PC-3 (cell line): ENCODE measurements at places on chromosomes 3 and 15.

DNA sequence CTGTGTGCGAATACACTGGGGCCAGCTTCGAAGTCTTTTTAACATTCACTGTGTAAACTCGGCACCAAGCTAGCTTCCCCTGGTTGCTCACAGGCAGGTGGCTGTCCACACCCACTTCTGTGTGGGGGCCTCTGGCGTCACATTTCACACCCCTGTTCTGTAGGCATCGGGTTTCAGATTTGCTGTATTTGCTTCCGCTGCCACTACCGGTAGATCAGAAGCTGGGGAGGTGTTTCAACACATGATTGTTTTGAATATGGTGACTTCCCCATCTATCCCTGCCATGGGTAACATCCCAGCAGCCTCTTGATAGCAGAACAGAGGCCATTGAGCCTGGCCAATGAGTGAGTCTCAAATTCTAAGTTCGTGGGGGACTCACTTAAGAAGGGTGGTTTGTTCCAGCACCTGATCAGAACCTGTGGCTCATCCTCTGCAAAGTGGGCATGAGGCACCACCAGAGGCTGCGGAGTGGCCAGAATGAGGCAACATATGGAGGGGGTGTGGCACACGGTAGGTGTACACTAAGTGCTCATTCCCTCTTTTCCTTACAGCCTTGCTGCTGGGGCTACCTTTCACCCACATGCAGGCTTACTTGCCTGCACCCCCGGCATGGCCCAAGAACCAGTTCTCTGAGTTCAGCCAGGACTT, 61.5 kb downstream of the IQSEC1 start:
- DNase-seq, result peak; percentile 12

GRCh38 chr15:42349186-42349585, 10.1 kb upstream of the CAPN3 start:
- DNase-seq, result no peak

DNA sequence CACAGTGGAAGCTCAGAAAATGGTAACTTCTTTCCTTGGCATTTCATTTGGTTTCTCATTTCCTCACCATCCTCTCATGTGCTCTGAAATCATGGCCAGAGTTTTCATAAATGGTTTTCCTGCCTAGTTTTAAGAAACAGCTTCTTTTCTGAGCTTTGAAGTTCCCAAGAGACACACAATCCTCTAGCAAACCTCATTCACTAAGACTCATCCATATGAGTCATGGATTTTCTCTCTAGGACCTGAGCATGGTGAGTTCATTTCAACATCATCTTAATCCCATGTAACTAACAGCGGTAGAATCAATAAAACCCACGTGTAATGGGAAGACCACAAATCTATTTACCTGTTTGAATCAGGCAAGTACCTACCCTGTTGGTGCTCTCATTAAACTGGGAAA, 274.5 kb upstream of the LRTM1 start:
- peak; percentile 55 for DNase-seq

DNA sequence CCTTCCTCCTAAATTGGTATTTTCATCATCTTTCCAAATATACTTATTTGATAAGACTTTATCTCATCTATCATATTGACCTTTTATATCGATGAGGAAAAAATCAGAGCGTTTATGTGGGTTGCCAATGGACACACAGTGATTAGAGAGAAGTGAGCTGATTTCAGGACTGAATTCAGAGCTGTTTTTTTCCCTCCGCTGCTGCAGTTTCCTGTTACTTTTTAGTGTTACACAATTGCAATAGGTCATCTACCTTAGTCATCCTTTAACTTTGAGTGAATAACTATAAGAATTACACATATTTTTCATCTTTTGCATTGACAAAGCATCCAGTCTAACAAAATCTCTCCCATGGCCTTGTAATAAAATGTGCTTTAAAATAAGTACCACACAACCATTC, 266.3 kb upstream of the CNTN4 start:
- no peak for DNase-seq

DNA sequence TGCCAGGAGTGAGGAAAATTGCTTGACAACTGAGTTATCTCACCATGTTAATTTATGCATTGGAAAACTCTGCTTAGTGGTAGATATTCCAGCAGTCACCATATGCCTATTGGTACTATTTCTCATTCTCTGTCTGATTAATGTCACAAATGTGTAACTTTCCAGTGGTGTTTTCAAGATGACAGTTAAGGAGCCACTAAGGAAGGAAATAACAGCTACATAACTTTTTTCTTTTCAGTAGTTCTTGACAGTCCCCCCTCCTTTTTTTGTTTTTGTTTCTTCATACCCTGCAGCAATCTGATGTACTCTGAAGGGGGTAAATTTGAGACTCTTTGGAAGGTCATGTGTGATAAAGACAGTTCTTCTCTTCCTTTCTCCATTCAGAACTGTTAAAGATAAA, 13.1 kb downstream of the RASA2 start:
- DNase-seq, result no peak

DNA sequence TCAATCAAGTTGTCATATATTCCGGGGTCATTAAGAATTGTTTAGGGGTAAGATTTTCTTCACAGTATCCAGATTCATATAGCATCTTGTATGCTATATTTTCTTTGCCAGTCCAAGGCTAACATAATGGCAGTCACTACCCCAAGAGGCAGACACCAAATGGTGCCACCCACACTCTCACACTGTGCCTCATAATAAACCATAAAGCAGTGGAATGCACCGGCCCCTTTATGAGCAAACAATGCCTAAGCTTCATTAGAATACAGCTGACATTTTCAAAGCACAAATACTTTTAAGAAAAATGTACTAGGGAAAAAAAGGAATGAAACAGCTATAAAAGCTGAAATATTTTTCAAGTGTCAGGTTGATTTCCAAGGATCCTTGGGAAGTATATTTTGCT, 121.6 kb downstream of the TFDP2 start:
- DNase-seq, result peak; percentile 44

DNA sequence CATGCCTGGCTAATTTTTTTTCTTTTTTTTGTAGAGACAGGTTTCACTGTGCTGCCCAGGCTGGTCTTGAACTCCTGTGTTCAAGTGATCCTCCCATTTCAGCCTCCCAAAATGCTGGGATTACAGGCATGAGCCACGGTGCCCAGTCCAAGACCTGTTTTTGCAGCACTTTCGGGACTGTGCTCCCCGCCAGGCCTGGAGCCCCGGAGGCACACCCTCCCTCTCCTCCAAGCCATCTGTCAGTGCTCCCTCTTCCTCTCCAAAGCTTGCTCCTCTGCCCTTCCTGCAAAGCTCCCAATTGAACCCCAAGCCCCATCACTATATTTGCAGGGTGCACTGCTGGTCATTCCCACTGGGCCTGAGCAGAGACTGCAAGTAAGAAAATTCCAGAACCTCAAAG, 98.1 kb downstream of the CORO2B start:
- no peak for DNase-seq

- DNase-seq, result no peak
These were observed 18.3 kb upstream of the ONECUT1 start for GRCh38 chr15:52808441-52808840.

DNA sequence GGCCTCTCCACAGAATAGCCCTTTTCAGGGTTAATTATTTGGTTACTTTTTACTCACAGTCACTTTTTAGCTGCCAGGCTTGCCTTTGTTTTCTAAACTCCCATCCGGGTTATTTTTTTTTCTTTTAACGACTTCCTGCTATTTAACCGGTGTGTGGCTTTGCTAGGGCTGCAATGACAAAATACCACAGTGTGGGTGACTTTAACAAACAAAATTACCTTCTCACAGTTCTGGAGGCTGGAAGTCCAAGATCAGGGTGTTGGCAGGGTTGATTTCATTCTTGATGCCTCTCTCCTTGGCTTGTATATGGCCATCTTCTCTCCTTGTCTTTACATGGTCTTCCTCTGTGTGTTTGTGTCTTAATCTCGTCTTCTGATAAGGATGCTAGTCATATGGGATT, 91.5 kb downstream of the IL1RAP start:
- no peak for DNase-seq

DNA sequence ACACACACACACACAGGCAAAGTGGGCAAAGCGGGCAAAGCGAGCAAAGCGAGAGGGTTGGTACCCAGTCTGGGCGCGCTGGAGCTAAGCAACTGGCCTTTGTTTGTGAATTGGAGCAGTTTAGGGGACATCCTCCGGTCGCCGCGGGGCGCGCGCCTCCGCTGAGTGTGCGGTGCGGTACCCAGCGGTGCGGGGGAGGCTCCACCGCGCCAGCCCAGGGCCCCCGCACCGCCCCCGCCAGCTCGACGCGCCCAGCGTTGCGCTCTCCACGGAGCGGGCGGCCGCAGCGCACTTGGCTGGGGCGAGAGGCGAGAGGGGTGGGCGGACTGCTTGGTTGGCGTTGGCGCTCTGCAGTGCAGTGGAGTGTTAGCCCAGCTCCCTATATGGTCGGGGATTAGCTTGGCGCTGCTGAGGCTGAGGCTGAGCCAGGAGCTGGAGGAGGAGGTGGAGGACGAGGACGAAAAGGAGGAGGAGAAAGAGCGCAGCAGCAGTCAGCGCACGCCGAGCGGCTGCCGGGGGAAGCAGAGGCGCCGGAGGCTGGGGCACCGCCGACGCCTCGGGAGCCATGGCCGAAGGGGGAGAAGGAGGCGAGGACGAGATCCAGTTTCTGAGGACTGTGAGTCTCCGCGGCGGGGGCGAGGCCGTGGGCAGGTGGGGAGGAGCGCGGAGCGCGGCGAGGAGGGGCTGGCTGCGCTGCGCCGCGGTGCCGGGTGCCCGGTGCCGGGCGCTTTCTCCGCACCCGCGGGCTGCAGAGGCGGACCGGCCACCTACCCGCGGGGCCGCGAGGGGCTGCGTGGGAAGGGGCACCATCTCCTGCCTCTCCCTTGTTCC, at the start of gene RYR3:
RYR3 (plus strand) TSS at position 487 of the 831 bp plus-strand sequence; CDS start at position 566, 79 bp downstream.
- DNase-seq, result no peak

GRCh38 chr15:99704444-99704838, 28.8 kb downstream of the LYSMD4 start:
- DNase-seq, result peak; percentile 93

DNA sequence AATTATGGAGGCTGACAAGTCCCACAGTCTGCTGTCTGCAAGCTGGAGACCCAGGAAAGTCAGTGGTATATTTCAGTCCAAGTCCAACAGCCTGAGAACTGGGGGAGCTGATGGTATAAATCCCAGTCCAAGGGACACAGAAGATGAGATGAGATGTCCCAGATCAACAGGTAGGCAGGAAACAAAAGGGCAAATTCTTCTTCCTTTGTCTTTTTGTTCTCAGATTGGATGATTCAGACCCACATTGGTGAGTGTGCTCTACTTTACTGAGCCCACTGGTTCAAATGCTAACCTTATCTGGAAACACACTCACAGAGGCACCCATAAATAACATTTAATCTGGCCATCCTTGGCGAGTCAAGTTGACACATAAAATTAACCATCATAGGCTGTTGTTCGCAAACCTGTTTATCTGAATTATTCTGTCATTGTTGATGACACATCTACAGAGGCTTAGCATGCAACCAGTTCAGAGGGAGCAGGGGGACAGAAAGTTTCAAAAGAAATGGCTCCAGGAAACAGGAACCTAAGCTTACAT, 62.7 kb upstream of the ITGA11 start:
- DNase-seq, result no peak

DNA sequence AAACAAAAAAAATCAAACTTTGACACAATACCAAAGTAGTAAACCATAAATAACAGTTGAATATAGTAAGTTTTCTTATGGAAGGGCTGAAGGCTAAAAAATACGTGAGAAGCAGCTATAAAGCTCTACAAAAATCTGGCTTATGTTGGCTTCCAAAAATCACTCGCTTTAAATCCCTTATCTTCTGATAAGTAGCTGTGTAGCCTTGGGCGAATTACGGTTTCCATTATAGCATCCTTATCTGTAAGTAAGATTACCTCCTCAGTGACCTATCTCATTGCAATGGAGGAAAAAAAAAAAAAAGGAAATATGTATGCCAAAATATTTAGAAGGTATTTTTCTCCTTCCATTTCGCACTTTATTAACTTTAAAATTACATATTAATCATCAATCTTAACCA, 348.6 kb downstream of the PLOD2 start:
- DNase-seq, result no peak

GRCh38 chr3:57288403-57288802, 4.1 kb downstream of the ASB14 start:
- no peak for DNase-seq

DNA sequence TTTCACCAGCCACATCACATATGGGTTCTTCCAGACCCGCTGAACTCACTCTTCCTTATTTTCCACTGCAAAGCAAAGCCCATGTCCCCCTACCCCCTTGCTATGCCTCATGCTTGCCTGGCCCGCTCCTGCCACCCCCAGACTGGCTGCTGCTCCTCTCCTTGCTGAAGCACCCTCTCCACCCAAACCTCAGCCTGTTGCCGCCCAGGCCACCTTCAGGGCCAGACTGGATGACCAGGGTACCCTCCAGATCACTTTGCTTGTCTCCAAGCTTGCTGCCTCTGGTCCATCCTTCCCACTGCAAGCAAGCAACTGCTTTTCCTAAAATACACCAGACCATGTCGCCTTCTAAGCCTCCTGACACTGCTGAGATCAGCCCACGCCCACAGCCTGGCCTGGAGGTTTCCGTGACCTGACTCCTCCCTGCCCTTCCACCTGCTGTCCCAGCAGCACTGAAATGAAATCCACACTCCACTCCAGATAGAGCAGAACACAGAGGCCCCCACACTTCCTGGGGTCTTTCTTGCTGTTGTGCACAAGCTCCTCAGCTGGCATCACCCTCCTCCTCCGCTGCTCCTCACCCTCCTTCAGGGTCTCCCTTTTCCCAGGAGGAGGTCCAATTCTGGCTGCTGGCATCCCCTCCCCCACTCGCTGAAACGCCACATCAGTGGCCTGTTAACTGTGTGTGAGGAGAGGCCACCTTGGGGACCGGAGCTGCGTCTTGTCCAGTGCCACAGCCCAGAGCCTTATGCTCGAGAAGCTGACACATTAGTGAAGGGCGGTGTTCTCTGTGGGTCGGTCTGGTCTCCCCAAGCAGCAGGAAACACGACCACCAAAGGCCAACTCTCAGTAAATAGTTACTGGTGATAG, 99.1 kb downstream of the ADCY5 start:
- DNase-seq, result no peak
